Activated CD4-positive, alpha-beta memory T cell treated with anti-CD3 and anti-CD28 coated beads for 36 hours (primary cell): ENCODE measurements at places on chromosomes 7 and 10. TPM values are rescaled to one million over a fixed set of nuclear protein-coding genes. Genes with fewer than 3 reads are reported as not detected.

DNA sequence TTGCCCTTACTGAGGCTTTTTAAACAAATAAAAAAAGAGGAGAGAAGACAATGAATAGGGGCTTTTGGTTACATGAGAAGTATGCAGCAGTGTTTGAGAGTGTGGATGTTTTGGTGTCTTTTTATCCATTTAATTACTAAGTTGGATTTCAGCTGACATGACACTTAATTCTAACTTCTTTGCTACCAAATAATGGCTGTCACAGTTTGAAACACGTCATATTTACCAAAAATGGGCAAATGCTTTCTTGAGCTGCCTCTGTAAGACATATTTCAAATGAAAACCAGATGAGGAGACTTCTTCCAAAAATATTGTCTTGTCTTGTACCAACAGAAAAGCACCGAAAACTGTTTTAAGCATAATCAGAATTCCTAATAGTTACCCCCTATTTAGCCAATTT is 4.0 kb downstream of the ABCB4 start:
- H3K4me1 ChIP-seq, result peaks cover 10% of the 10 kb centered on the region
- H3K27ac ChIP-seq, result no peak overlapping the region

- H3K36me3 ChIP-seq, result no peaks in the 10 kb centered on the region
- no peak overlapping the region for H3K4me3 ChIP-seq
- H3K27ac ChIP-seq, result no peak overlapping the region
- no peaks in the 10 kb centered on the region for H3K27me3 ChIP-seq
- DNase-seq, result no peak
These were observed 4.0 kb upstream of the SVOPL start for GRCh38 chr7:138705167-138705566.

DNA sequence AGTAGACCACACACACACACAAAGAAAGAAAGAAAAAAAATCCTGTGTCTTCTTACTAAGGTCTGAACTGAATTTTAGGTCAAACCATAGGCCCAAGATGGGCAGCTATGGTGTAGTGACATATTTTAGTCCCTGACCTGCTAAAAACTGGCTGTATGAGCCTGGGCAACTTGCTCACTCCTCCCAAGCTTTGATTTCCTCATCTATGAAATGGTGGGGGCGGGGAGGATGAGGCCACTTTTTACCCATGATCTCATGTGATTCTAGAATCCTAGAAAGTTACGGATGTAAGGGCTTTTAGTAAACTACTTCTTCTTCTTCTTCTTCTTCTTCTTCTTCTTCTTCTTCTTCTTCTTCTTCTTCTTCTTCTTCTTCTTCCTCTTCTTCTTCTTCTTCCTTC is 6.1 kb upstream of the CCL24 start:
- DNase-seq, result no peak
- H3K4me3 ChIP-seq, result no peak overlapping the region
- H3K36me3 ChIP-seq, result no peaks in the 10 kb centered on the region
- H3K27me3 ChIP-seq, result no peaks in the 10 kb centered on the region
- H3K27ac ChIP-seq, result no peak overlapping the region

GRCh38 chr10:23556727-23557440 is 118.0 kb downstream of the OTUD1 start:
- peaks cover 7% of the 10 kb centered on the region for H3K4me1 ChIP-seq
- no peaks in the 10 kb centered on the region for H3K36me3 ChIP-seq
- DNase-seq, result no peak
- H3K27ac ChIP-seq, result no peak overlapping the region
- H3K4me3 ChIP-seq, result no peak overlapping the region

DNA sequence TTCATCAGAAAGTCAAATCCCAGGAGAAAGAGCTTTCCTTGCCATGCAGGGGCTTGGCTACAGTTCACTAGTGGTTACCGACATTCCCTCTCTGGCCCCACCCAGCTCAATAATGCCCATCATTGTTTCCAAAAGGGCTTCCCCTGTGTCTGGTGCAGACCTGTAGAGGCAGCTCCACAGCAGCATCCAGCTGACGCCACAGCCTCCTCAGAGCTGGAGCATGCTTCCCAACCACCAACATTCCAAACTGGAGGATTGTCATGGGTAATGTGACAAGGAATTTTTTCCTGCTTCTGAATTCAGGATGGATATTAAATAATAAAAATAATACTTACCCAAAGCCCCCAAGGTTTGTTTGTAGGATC is 77.4 kb downstream of the ZNF365 start:
- peaks cover 3% of the 10 kb centered on the region for H3K27me3 ChIP-seq
- H3K36me3 ChIP-seq, result peaks cover 3% of the 10 kb centered on the region
- H3K4me3 ChIP-seq, result no peak overlapping the region
- no peaks in the 10 kb centered on the region for H3K4me1 ChIP-seq
- no peak overlapping the region for H3K27ac ChIP-seq
- DNase-seq, result no peak

DNA sequence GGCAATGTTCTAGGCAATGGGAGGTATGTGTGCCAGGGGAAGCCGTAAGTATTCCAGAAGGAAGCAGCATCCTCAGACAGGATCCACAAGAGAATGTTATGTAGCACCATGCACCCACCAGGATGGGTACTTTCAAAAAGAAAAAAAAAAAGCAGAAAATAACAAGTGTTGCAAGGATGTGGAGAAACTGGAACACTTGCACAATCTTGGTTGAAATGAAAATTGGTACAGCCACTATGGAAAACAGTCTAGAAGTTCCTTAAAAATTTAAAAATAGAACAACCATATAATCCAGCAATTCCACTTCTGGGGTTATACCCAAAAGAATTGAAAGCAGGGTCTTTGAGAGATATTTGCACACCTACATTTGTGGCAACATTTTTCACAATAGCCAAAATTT is 20.2 kb downstream of the C10orf71 start:
- H3K27ac ChIP-seq, result no peak overlapping the region
- no peaks in the 10 kb centered on the region for H3K36me3 ChIP-seq
- DNase-seq, result no peak
- no peaks in the 10 kb centered on the region for H3K27me3 ChIP-seq

DNA sequence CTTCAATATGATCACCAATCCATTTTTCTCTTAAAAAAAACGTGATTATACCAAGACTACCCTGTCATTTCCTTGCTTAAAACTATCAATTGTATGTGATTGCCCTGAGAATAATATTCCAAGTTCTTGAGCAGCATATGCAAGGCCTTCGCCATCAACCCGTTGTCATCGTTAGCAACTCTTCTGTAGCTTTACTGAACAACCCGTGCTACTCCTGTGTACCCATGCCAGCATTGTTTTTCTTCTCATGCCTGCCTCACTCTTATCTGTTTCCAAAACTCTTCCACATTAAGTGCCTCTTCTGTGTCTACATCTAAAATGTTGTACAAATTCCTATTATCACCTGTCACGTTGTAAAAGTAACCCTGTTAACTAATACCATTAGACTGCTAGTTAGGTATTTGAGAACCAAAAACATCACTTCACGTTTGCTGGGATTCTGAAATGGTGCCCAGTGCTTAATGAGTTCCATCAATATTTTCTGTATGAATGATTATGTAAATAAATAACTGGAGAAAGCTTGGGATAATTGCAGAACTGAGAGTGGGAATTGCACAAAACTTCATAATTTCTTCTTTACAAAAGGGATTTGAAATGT is 10.5 kb downstream of the CAV2 start:
- DNase-seq, result no peak
- peaks cover 21% of the 10 kb centered on the region for H3K27me3 ChIP-seq
- H3K4me1 ChIP-seq, result peaks cover 18% of the 10 kb centered on the region

Gene NOBOX
- not detected for total RNA-seq

Gene SLC35G1
- total RNA-seq, result 3.0 TPM

Gene ATOH7
- not detected for total RNA-seq

Gene CACUL1
- 24.4 TPM for total RNA-seq

Gene GPR26
- not detected for total RNA-seq
